ENCODE measurements at places on chromosomes 13 and 19. TPM values are rescaled to one million over a fixed set of nuclear protein-coding genes. Genes with fewer than 3 reads are reported as not detected.

DNA sequence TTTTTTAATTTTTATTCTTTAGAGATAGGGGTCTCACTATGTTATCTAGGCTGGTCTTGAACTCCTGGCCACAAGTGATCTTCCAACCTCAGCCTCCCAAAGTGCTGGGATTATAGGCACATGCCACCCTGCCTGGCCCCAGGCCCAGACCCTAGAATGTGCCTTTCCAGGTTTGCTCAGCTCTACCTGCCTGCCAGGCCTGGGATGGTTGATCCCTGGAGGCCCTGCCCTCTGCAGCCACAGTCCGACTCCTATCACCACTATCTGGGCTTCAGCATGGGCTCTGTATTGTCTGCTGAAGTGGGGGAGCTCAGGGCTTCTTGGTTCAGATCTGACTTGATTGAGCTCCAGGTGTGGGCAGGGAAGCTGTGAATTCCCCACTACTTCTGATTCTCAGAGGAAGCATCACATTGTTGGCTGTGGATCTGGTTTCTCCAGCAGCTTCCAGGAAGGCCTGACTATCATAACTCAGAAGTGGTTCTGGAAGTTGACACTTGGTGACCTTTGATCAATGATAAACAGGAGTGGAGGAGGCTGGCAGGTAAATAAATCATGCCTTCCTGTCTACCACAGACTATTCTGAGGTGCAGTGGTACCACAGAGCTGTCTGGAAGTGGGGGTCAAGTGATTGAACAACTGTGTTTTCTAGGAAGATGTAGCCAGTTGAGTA lies 71.9 kb downstream of the OLFM4 start:
- no peak for DNase-seq

DNA sequence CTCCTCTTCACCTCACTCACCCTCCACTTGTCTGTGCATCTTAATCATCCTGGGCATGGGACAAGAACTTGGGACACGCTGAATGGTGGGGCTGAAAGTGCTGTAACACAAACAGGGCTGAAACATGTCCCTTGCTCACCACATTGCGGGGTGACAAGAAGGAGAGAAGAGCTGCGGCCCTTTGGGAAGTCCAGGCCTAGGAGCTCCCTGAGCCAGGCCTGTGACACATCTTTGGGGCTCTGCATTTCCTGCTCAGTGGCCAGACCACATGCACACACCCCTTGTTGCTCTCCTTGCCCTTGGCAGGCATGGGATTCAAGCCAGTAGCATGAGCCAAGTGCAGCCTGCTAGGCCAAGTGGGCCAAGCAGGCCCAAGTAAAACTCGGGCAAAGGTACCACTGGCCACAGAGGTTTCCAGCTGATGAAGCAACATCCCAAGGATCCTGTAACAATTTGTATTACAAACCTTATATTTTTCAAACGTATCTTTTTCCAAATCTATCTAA lies 1384.3 kb upstream of the PCDH20 start:
- no peak for DNase-seq

CYP2A6 gene
- total RNA-seq = 2.0 TPM

KLK14 gene
- not detected for total RNA-seq

GRCh38 chr19:28486926-28487325 lies 726.0 kb downstream of the UQCRFS1 start:
- DNase-seq = no peak

ERCC1 gene
- 123 TPM for total RNA-seq

DNA sequence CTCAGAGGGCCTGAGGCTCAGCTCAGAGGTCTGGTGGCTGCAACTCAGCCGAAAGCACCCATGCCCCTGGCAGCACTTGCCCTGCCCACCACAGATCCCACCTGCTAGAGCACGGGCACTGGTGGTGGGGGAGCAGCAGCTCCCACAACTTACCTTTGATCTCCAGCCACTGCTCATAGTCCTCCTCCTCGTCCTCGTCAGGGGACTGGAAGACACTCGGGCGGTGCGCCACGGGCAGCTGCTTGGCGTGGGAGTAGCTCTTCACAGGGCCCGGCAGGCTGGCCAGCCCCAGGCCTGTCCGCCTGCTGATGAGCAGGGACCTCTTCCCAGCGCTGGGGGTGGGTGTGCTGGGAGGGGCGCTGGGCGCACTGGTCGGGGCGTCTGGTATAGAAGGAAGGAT lies 14.6 kb downstream of the SUGP1 start:
- DNase-seq = no peak

DNA sequence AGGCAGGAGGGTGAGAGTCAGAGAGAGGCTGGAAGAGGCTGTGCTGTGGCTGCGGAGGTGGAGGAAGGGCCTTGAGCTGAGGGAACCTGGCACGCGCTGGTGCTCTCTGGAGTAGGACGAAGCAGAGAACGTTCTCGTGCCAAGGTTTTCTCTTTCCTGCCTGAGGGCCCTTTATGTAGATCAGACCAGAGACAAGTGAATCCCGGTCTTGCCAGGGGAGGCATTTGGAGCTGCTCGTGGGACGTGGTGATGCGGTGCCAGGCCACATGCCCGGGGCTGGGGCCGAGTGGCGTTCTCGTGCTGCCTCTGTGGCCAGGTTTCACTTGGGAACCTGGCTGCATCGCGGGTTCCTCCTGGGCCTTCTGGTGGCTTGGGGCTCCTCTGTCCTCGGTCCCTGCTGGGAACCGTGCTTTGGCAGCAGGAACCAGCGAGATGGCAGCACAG lies 54.2 kb downstream of the KDM4B start:
- DNase-seq = no peak

TEX26 gene
- not detected for total RNA-seq

GRCh38 chr19:17255150-17255621 lies 9.4 kb downstream of the USHBP1 start:
- no peak for DNase-seq

DNA sequence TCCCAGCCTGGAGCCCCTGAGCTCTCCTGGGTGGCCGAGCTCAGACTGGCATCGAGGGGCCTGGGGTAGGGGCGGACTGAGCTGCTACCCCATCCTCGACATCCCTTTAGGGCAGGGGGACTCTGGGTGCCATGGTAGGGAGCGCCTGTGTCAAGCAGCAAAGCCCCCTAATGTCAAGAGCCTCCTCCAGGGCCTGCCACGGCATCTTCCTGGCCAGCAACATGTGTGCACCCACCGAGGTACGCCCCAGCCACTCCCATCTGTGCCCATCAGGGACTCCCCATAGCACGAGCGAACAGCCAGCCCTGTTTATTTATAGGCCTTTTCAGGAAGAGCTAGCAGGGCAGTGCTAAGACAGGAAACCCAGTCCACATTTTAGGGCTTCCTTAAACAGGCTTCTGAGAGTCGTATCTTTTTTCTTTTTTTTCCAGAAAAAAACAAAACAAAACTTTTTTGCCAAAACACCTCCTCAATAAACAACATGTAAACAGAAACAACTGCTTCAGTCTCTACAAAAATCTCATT lies 14.3 kb downstream of the LRP3 start:
- no peak for DNase-seq

DNA sequence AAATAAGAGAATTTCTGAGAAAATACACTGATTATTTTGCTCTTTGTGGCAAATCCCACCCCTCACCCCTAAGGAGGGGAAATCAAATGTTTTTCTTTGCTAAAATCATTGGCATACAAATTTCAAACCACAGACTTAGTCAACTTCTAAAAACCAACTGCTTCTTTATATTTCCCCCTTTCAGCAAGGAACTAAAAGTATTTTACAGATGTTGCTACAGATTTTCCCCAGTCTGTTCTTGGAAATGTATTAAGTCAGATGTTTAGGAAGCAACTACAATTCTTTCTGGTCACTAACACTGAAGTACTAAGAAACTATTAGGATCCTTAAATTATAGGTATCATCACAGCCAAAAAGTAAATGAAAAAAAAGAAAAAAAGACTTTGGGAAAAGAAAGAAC lies 6.9 kb downstream of the MTMR6 start:
- DNase-seq = no peak

C13orf46 gene
- not detected for total RNA-seq
